Caki2 (cell line): ENCODE measurements at places on chromosomes 13 and 19. TPM values are rescaled to one million over a fixed set of nuclear protein-coding genes. Genes with fewer than 3 reads are reported as not detected.

- no peak for DNase-seq
Measured at GRCh38 chr19:30178721-30179402, 193.3 kb upstream of the ZNF536 start.

DNA sequence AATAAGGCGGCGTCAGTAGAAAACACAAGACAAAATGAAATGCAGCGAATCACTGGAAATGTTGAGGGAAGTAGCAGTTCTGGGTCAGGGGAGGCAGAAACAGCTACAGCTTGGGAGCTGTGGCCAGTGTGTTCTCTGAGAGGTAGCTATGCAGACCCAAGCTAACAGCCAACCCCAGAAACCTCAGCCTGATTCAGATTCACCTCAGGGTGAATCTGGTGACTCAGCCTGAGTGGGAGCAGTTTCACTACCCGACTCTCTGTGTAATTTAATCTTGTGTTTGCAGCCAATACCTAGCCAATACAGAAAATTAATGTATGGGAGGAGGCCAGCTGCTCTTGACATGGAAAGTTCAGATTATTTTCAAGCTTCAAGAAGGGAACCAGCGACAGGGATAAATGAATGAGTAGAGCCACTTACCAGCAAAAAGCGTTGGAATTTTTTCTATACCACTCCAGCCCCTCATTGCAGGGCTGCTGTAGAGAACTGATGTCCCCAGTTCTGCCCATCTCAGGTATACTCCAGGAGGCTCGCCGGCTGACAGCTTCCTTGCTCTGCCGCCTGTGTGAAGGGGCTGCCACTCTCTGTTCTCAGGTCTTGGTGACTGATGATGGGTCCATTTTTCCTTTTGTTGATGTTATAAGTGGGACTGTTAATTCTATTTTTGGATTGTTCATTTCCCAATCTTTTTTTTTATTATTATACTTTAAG is 8.9 kb downstream of the IGFL3 start:
- peak; percentile 37 for DNase-seq

DNA sequence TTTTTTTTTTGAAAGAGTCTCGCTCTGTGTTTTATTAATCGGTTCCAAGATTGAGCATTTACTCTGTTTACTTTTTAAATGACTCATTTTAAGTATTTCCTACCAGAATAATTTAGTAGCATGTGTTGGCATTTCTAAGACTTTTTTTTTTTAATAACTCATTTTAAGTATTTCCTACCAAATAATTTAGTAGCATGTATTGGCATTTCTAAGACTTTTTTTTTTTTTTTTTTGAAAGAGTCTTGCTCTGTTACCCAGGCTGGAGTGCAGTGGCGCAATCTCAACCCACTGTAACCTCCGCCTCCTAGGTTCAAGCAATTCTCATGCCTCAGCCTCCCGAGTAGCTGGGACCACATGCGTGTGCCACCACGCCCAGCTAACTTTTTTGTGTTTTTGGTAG is 13.1 kb downstream of the SETDB2 start:
- no peak for DNase-seq

The IL12RB1 gene
- 0.44 TPM in 1 of 2 replicates, not detected in the other for total RNA-seq

The ATP4A gene
- not detected in 2 replicates for total RNA-seq

The CCDC70 gene
- total RNA-seq: not detected in 2 replicates
